ENCODE measurements at places on chromosomes 16 and 17.

GRCh38 chr16:9434659-9435058 lies 343.2 kb downstream of the HAPSTR1 start:
- DNase-seq = no peak

- DNase-seq = no peak
These were observed 102.2 kb downstream of the CMIP start for GRCh38 chr16:81546781-81547180.

DNA sequence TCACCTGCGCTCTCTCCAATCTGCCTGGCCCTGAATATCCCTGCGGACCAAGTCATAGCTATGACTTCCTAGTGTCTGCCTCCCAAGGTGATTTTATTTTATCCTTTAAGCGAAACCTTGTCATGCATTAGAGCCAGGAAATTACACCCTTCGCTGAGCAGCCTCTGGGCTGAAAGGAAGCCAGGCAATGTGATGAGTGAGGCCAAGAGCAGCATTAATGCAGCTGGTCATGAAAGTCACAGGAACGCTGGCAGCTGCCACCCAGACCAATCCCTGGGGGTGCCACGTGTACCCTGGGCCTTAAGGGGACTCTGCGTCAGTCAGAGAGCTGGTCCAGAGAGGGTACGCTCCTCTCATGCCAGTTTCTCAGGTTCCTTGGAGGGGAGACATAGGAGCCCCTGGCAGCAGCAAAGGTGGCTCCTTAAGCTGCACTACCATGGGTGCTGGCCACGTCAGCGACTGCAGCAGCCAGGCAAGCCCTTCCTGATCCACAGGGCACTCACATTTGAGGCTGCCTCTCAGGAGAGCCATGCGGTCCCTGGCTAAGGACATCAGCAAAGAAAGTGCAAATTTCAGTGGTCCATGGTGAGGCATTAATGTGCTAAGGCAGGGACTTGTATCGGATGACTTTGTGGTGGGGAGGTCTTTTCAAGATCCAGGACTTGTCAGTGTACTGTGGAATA lies 42.7 kb upstream of the WSCD1 start:
- no peak for DNase-seq

DNA sequence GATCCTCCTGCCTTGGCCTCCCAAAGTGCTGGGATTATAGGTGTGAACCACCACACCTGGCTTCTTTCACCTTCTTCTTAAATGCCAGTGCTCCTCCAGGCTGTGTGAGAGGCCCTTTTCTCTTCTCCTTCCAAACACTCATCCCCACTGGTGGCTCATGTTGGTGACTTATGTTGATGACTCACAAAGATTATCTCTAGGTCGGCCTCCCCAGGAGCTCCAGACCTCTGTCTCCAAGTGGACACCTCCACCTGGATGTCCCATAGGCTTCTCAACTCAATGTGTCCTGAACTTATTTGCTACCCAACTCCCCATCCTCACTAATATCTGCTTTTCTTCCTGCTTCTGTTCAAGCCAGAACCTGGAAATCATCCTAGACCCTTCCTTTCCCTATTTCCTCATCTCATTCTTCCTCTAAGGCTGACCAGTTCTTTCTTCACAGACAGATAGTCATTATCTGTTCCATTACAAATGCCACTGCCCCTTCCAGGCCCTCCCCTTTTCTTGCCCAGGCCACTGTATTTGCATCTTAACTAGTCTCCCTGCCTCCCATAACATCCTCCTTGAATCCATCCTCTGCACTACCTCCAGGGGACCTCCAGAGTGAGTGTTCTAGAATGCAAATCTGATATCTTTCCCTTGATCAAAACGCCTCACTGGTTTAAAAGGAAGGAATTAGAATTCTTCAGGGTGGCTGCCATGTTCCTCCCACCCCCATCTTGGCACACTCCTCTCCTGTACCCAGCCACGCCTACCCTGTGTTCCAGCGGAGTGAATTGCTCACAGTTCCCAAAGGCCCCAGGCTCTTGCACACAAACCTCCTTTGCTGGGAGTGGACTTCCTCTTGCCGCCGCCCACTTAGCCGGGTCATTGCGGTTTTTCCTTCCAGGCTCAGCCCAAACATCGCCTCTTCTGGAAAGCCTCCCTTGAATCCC lies 34.8 kb upstream of the FBXO47 start:
- no peak for DNase-seq

- no peak for DNase-seq
These were observed 1.8 kb downstream of the ALKBH5 start for GRCh38 chr17:18185391-18185790.

DNA sequence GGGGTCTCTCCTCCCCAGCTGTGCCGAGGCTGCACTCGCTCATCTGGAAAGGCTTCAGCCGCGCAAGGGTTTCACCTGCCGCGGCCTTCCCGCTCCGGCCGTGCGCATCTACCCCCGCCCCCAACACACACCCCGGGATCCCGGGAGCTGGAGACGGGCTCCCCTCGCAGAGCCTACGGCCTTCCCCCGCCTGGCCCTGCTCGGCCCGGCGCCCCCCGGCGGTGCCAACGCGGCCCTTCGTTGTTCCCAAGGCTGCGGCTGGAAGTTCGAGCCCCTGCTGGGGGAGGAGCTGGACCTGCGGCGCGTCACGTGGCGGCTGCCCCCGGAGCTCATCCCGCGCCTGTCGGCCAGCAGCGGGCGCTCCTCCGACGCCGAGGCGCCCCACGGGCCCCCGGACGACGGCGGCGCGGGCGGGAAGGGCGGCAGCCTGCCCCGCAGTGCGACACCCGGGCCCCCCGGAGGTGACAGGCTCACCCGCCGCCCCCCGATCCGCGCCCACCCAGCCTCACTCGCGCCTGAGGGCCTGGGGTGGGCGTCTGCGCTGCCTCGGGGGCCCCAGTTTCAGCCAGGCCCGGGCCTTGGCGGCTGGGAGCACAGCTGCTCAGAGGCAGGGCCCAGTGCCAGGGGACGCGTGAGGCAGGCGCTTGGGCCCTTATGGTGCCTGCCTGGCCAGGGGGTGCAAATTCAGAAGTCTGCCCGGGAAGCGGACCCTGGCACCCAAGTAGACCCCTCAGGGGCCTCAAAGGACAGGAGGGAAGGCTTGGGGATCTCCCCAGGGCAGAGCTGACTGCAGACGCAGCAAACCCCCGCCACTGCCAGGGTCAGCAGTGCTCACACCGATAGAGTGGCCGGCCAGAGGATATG lies 11.2 kb downstream of the GALK1 start:
- DNase-seq = peak; percentile 41

GRCh38 chr17:40338941-40339649 lies 25.4 kb downstream of the GJD3 start:
- DNase-seq = no peak

DNA sequence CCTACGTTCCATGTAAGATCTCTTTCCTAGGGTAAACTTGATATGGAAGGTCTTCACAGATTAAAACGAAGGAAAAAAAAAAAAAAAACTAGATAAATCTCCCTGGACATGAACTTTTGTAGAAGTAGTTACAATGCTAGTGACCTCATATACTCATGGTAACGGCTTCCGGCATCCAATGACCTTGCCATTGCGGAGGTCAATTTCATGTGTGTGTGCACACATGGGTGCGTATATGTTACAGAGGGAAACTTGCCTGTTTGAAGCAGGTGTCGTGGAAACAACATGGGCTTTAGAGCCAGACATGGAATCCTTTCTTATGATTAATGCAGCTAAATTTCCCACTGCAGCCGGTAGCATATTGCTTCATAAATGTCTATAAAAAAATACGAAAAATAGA lies 435.5 kb downstream of the MAF start:
- no peak for DNase-seq

DNA sequence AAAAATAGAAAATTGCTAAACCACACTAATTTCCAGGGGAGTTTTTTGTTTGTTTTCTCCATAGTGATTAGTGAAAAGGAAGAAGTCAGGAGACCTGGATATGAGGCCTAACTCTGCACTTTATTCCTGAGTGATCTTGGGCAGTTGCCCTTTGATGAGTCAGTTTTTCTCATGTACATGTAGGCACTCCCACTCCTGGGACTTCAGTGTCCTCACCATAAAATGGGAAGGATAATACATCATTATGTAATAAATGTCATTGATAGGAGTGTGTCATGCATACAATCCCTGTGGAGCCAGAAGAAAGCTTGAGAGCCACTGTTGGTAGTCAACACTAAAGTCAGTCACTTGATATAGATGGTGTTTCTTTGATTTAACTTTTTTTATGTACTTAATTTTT lies 32.5 kb downstream of the WIPF2 start:
- no peak for DNase-seq
